Ammon's horn (tissue), 1 donor: ENCODE measurements at places on chromosomes 13 and 19.

DNA sequence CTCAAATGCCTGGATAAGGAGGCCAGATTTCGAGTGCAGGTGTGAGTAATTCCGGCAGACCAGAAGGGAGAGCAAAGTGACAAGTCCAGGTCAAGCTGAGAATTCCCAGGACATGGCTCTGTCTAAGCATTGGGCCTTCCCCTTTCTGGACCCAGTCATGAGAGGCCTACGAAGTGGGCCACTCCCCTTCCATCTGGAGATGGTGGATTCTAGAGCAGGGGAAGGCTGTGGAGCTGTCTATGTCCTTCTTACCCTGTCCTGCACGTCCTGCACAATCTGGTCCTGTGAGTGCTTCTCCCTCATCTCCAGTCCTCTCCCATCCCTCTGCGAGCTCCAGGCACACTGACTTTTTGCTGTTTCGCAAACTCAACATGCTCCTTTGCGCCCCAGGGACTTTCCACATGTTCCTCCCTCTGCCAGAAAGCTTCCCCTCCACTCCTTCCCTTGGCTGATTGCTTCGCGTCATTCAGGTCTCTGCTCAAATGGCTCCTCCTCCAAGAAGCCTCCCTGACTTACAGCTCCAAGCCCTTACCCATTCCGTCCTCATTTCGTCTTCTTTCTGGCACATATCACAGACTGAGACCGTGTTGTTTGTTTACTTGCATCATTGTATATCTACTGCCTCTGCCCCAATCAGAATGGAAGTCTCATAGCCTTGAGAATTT, 193.2 kb downstream of the URI1 start:
- DNase-seq, result no peak

DNA sequence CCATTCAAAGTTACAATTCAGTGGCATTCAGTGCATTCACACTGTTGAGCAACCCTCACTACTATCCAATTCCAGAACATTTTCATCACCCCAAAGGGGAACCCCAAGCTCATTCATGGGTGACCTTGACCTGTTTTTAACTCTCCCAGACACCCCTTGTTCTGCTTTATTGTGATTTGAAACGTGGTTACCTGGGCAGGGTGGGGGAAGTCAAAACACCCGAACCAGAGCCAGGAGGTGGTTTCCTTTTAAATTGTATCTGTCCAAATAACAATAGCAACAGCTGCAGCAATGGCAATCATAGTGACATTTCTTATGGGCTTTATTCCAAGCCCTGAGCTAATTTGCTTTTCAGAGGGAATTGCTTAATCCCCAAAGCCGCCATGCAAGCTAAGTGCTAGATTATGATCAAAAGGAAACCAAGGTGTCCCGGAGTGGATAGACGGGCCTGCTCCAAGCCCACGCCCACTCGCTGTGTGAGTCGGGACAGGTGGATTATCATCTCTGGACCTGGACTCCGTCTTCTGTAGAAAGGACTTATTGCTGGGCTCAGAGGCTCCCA, 6.1 kb downstream of the PTGIR start:
- DNase-seq, result no peak

DNA sequence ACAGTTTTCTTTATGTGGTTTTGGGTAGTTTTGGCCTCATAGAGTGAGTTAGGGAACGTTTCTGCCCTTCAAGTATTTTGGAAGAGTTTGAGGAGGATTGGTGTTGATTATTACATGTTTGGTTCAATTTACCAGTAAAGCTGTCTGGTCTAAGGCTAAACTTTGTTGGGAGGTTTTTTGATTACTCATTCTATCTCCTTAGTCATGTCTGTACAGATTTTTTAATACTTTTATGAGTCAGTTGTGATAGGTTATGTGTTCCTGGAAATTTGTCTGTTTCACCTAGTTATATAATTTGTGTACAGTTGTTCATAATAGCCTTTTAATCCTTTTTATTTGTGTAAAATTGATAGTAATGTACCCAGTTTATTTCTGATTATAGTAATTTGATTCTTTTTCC, 20.4 kb downstream of the RNF17 start:
- no peak for DNase-seq

DNA sequence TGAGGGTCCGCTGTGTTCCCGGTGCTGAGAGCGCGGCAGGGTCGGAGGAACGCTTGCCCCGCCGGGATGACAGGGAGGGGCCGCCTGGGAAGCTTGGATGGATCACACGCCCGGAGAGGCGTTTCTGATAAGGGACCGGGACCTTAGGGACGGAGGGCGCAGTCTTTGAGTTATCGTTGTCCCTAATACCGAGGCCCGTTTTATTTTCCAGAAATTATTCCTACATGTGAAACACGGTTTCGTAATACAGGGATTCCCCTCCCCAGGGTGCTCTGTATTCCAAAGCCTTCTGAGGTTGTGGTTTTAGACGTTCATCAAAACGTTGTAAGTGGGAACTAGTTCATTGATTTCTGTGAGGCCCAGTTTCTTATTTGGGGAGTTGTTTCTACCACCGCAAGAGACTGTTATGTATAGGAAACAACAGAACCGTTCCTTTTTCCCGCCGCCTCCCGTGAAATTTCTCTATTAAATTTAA, 752 bp downstream of the PDCD5 start:
- no peak for DNase-seq

- no peak for DNase-seq
Observed at GRCh38 chr19:10736916-10737551, 19.2 kb downstream of the DNM2 start.

DNA sequence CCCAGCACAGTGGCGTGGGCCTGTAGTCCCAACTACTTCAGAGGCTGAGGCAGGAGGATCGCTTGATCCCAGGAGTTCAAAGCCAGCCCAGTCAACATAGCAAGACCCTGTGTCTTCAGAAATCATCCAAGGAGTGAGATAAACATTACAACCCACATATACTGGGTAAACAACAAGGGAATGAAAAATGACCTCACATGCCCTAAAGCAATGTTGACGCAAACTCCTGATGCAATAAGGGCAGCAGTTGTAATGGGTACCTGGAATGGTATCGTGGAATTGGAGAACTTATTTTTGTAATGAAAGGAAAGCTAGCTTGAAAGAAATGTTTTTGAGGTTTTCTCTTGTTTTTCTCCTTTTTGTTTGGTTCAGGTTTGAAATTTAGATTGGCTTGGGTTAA, 24.5 kb upstream of the LGALS16 start:
- DNase-seq, result no peak

DNA sequence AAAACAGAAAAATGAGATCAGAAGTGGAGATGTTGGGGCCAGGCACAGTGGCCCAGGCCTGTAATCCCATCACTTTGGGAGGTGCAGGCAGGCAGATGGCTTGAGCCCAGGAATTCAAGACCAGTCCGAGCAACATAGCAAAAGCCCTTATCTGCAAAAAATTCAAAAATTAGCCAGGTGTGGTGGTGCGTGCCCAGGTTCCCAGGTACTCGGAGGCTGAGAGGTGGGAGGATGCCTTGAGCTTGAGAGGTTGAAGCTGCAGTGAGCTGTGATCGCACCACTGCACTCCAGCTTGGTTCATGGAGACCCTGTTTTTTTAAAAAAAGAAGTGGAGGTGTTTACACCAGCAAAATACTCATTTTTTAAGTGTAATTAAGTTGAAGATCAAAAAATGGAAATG, 6.6 kb upstream of the ZFP36 start:
- no peak for DNase-seq

GRCh38 chr13:98450026-98450425, 126.9 kb downstream of the STK24 start:
- DNase-seq, result no peak
